ENCODE measurements at places on chromosomes 4 and X. TPM values are rescaled to one million over a fixed set of nuclear protein-coding genes. Genes with fewer than 3 reads are reported as not detected.

Gene MAGEB10
- total RNA-seq = not detected

Gene NLGN4X
- 0.50 TPM for total RNA-seq

Gene NMU
- 4.7 TPM for total RNA-seq

Gene CHIC1
- 5.3 TPM for total RNA-seq

Gene DMP1
- not detected for total RNA-seq

Gene TMPRSS11A
- 0.50 TPM for total RNA-seq

Gene PHEX
- 1.7 TPM for total RNA-seq

Gene C4orf54
- total RNA-seq = under 0.01 TPM

Gene PNCK
- total RNA-seq = 2.5 TPM

Gene BMX
- not detected for total RNA-seq

Gene ARHGAP6
- not detected for total RNA-seq

Gene SLBP
- 56.4 TPM for total RNA-seq

Gene VEGFC
- total RNA-seq = 9.9 TPM

Gene MAML3
- total RNA-seq = 3.6 TPM

Gene CSAG1
- not detected for total RNA-seq

Gene ARHGAP4
- total RNA-seq = 1.4 TPM

Gene ANXA10
- total RNA-seq = not detected

Gene NWD2
- total RNA-seq = 0.07 TPM

Gene TMEM144
- 13.3 TPM for total RNA-seq

Gene FGF2
- 19.1 TPM for total RNA-seq

Gene LIMCH1
- 0.34 TPM for total RNA-seq

Gene NPY1R
- total RNA-seq = under 0.01 TPM

Gene JAKMIP1
- total RNA-seq = not detected

Gene POU3F4
- total RNA-seq = not detected

Gene CLDN22
- total RNA-seq = not detected

Gene STS
- 0.34 TPM for total RNA-seq
